H4 (cell line): ENCODE measurements at places on chromosomes 5 and 9. TPM values are rescaled to one million over a fixed set of nuclear protein-coding genes. Genes with fewer than 3 reads are reported as not detected.

Gene PCDHGB4
- total RNA-seq = 0.16 and 0.21 TPM in 2 replicates

Gene EXOSC2
- total RNA-seq = 51.5 and 63.6 TPM in 2 replicates

- DNase-seq = no peak
Observed at GRCh38 chr9:116238225-116238624, 84.6 kb downstream of the PAPPA start.

GRCh38 chr5:172502410-172502809 is 48.1 kb upstream of the SH3PXD2B start:
- DNase-seq = no peak

- DNase-seq = no peak
Observed at GRCh38 chr5:1063661-1064382, 48.0 kb downstream of the SLC12A7 start.

Gene SLC25A2
- total RNA-seq = not detected in 2 replicates

Gene OBP2A
- total RNA-seq = not detected in 2 replicates

DNA sequence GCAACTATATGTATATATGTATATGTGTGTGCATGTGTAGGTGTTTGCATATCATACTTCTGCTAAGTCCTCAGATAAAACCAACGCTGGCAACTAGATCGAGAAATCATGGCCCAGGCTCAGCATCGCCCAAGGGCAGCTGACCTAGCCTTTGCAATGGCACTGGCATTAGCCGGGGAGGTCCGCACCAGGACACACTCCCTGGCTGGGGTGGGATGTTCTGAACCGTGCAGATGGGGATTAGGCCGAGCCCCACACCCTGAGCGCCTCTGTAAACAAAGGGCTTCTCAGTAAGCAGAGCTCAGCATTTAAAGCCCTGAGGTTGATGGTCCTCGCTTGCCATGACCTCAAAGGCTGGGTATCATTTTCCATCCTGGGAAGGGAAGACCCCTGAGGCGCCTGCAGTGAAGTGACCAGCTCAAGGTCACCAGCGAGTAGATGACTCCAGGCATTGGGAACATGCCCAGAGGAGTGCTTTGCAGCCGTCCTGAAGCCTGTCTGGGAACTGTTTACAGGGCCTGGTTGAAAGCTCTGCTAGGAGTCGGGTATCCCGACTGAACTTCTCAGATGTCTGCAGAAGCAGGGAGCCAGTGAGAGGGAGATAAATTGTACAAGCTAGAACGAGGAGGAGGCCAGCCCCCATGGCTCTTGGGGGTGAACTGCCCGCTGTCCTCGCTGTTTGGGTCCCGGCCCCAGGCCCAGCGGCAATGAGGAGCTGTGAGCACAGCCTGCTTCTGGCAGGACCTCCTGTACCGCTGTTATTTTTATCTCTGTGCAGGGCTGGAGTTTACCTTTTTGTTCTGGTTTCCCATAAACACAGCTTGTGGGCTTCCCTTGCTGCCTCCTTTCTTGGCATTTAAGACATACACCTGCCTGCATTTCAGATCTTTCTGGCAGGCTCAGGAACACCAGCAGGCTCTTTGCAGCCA is 18.4 kb downstream of the GADD45G start:
- no peak for DNase-seq

Gene DEPDC1B
- 31.9 and 41.6 TPM in 2 replicates for total RNA-seq

GRCh38 chr9:83992407-83992806 is 11.8 kb downstream of the RMI1 start:
- DNase-seq = peak; percentile 51
